ENCODE measurements at places on chromosomes 12 and 14.

DNA sequence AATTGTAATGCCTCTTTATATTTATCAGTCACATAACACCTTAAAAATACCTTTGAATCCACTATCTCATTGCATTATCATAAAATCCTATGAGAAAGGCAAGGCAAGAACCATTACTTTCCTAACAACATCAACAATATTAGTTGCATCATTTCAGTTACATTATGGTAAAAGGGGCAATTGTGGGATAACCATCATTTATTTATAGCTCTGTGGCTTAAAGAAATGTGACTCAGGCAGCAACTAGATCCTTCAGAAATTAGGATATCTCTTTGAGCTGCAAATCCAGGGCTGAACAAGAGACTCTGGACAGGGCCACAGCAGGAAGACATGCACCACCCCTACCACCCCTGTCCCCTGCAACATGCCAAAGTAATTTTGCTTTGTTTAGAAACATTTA, 36.4 kb downstream of the EPS8 start:
- no peak for DNase-seq

DNA sequence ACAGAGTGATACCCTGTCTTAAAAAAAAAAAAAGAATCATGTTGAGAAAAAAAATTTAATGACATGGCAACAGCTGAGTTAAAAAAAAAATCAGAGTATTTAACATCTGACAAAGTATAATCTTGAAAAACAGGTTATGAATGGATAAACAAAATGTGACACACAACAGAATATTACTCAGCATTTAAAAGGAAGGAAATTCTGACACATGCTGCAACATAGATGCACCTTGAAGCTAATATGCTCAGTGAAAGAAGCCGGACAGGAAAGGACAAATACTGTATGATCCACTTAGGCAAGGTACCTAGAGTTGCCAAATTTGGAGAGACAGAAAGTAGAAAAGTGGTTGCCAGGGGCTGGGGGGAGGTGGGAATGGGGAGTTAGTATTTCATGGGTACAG, 19.4 kb upstream of the EIF2B2 start:
- no peak for DNase-seq

DNA sequence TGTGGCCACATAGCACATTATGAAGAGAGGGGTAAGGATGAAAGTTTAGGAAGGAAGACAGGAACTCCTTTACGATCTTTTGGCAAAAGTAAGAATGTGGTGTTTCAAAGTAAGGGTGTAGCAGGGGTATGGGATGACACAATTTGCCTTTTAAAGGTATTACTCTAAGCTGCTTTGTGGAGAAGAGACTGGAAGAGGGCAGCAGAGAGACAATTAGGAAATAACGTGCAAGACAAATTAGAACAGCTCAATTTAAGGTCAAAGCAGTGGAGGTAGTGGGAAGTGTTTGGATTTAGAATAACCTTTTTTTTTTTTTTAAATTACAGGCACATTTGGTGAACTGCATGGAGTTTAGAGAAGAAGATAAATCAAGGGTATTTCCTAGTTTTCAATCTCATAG, 342.6 kb downstream of the NOVA1 start:
- no peak for DNase-seq

GRCh38 chr14:100370003-100370402, 46.9 kb downstream of the SLC25A47 start:
- no peak for DNase-seq

GRCh38 chr14:66293533-66294105, 192.6 kb upstream of the CCDC196 start:
- no peak for DNase-seq

- no peak for DNase-seq
These were observed 206.5 kb downstream of the ETV6 start for GRCh38 chr12:11855983-11856374.

GRCh38 chr12:52010692-52011601, 4.2 kb downstream of the TAMALIN start:
- no peak for DNase-seq

GRCh38 chr12:51262758-51263177, 7.4 kb downstream of the SMAGP start:
- DNase-seq: peak; percentile 43

GRCh38 chr14:59041308-59041707, 147.2 kb upstream of the DAAM1 start:
- DNase-seq: no peak

DNA sequence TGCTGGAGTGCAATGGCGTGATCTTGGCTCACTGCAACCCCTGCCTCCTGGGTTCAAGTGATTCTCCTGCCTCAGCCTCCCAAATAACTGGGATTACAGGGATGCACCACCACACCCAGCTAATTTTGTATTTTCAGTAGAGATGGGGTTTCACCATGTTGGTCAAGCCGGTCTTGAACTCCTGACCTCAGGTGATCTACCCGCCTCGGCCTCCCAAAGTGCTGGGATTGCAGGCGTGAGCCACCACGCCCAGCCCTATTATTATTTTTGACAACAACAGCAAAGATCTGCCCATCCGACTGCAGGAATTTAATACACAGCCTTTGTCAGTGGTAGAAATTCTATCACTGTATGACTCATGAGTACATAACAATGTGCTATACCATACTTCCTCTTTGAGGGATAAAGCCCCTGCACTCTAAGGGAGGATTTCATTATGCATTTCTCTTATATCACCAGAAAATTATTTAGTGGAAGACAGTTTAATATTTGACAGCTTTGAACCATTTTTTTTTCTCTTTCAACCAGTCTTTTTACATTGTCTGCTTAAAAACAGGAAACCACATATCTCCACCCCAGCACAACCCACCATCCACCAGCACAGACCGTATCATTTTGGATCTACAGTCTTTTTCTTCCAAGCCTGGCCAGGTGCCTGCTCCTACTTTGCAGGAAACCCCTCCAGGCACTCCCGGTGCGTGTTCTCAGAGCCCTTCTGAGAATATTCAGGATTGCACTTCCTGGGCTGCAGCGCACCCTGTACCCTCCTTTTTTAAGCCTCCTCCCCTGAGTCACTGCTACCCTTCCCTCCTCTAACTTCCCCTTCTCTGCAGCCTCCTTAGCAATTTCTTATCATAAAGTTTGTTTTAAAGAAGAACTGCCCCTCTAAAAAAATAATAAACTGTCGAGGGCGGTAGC, 594 bp downstream of the ARHGDIB start:
- peak; percentile 64 for DNase-seq

DNA sequence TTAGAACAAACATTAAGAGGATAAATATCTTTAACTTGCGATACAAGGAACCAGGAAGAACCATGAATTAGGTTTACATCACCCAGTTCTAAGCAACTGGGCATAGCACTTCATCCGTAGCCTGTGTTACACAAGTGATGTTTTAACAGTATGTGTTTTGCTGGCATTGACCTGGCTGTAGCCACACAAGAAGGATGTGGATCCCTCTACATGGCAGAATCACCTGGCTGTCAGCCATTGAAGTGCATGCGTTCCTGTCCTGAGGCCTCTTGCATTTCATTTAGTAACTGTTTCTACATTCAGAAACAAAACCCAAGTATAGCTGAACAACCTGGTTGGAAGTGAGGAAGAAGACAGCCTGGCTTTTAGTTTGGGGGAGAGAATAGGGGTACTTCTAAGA, 72.2 kb downstream of the TGFB3 start:
- no peak for DNase-seq

GRCh38 chr14:75429562-75429961, 1.7 kb downstream of the JDP2 start:
- no peak for DNase-seq

DNA sequence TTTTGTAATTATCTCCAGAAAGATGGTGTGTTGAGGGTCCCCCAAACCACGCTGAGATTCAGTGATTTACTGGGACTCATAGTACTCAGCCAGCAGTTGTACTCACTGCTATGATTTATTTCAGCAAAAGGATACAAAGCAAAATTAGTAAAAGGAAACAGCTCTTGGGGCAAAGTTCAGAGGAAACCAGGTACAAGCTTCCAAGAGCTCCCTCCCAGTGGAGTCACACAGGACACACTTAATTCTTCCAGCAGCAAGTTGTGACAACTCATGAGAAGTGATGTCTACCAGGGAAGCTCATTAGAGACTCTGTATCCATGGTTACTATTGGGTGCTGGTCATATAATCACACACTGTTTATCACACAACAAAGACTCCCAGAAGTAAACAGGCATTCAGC, 38.7 kb downstream of the TTC8 start:
- DNase-seq: no peak

- DNase-seq: no peak
These were observed 836.7 kb upstream of the FOXG1 start for GRCh38 chr14:27929797-27930347.

- DNase-seq: no peak
These were observed 38.8 kb downstream of the TESC start for GRCh38 chr12:117060246-117060928.

DNA sequence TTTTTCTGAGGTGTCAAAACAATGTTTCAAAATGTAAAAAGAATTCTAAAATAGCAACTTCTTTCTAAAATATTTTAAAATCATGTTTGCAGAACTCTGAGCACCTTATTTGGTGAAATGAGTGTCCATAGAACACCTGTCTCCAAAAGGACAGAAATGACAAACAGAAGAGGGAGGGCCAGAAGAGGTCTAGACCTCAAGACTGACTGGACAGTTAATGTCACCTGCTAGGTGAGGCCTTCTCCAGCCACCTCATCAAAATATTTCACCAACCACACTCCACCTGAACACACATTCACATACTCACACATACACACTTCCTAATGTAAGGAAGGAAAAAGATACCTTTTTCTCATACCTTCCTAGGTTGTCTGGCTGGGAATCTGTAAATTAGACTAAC, 147.8 kb upstream of the PLEKHA5 start:
- no peak for DNase-seq

- DNase-seq: no peak
These were observed 207.5 kb upstream of the RTL1 start for GRCh38 chr14:101110729-101111619.

DNA sequence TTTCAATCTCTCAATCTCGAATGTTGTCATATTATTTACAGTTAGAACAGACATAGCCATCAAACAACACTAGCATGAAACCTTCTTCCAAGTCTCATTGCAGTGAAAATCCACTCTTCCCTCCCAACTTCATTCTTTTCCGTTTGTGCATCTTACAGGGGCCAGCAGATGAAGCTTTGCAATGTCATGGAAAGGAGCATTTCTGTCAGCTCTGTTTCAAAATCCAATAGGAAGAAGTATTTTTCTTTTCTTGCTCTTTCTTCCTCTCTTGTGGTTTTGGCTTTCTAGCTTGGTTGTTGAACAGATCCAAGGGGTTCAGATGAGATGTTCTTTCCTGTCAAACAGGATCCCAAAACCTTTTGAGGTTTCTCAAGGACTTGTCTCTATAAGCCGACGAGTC, 416.6 kb downstream of the AEBP2 start:
- no peak for DNase-seq

- no peak for DNase-seq
These were observed 3.4 kb downstream of the PRKAG1 start for GRCh38 chr12:49015196-49015595.

DNA sequence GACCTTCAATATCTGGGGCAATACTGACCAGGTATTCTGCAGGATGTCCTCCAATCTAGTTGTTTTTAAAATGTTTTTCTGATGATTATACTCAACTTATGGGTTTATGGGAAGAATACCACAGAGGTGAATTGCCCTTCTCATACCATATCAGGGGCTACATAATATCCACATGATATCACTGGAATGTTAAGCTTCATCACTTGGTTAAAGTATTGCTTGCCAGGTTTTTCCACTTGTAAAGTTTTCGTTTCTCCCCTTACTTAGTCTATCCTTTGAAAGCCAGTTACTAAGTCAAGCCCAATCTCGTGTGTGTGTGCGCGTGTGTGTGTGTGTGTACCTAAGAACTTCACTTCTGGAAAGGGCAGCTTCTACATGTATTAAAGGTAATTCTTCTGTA, 980.9 kb upstream of the FBXO33 start:
- DNase-seq: no peak
